ENCODE measurements at places on chromosomes 6 and 20. TPM values are rescaled to one million over a fixed set of nuclear protein-coding genes. Genes with fewer than 3 reads are reported as not detected.
A peak's percentile ranks its signal among the peaks of the same experiment; 100 is the strongest.

GRCh38 chr6:137316626-137317025 lies 97.4 kb upstream of the IFNGR1 start:
- no peak for DNase-seq

- DNase-seq, result no peak
Observed at GRCh38 chr6:11621119-11621518, 83.6 kb downstream of the TMEM170B start.

DNA sequence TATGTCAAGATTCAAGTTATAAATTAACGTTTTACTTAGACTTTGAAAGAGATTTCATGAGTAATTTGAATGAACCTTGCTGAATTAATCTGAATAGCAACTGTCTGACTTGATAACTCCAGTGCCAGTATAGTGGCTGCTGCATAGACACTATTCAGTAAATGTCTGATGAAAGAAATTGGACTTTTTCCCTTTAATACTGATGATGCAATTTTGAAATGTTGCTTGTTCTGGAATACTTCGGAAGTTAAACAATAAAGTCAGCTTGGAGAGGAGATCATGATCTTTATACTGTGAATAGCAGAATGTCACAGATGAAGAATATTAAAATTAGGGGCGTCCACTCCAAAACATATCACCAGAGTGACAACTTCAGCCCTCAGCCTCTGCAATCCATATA lies 3.6 kb upstream of the PGBD1 start:
- no peak for DNase-seq

GRCh38 chr6:53159558-53159957 lies 10.9 kb upstream of the GCM1 start:
- no peak for DNase-seq

GRCh38 chr6:125153391-125154117 lies at the start of gene TPD52L1:
Gene TPD52L1, plus strand, starts transcription at chr6:125153773. Its CDS starts 179 bp downstream, at chr6:125153952.
- peak; percentile 11 for DNase-seq

GRCh38 chr6:28167926-28168325 lies 26.2 kb downstream of the ZKSCAN8 start:
- DNase-seq, result no peak

DNA sequence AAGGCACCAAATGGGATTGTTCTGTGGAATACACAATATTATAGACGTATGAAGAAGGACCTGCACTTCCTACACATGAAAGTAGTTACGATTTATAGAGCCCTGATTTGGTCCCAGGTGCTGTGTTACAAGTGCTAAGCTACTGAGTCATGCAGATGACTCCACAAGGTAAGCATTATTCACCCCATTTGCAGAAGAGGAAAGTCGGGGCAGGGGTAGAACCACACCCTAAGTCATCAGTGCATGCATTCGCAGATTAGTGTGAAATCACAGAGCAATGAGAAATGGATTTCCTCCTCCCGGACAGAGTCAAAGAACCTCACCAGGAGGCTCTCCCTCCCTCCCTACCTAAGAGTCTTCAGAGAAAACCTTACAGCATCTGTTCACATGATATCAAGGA lies 279.5 kb downstream of the LRFN2 start:
- DNase-seq, result no peak

DNA sequence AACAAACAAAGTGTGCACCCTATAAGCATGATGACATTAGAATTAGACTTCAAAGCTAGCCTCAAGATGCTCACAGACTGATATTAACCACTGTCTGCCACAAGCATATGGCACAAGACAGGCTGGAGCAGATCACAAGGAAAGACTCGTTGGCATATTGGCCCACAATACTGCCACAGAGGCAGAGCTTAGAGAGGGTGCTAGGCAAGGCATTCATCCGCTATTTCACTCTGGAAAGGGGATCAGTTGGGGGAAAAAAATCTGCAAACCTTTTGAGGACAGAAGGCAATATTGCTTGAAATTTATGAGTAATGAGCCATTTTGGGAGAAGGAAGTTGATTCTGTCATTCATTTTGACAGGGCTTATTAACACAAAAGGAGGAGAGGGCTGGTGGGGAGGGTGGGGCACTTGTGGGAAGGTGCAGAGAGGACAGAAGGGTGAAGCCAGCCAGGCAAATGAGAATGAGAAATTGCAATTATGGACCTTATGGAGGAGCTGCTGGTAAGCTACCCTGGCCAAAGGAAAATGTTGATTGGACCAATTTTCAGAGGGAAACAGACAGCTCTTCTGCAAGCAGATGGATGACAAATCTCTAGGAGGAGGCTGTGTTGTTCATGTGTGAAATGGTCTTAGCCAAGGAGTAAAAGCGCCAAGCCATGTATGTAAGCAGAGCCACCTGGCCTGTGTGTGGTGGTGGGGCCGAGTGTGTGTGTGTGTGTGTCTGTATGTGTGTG lies 187.7 kb downstream of the GMPR start:
- no peak for DNase-seq

- DNase-seq, result no peak
Observed at GRCh38 chr20:38345643-38346042, 639 bp upstream of the LBP start.

Gene RSPO3
- 2.8 TPM for total RNA-seq

Gene THBD
- 139 TPM for total RNA-seq

Gene LIME1
- total RNA-seq, result 1.6 TPM

Gene DNAH8
- 0.04 TPM for total RNA-seq

Gene DEFB124
- not detected for total RNA-seq
